ENCODE measurements at places on chromosomes 2 and 18.

DNA sequence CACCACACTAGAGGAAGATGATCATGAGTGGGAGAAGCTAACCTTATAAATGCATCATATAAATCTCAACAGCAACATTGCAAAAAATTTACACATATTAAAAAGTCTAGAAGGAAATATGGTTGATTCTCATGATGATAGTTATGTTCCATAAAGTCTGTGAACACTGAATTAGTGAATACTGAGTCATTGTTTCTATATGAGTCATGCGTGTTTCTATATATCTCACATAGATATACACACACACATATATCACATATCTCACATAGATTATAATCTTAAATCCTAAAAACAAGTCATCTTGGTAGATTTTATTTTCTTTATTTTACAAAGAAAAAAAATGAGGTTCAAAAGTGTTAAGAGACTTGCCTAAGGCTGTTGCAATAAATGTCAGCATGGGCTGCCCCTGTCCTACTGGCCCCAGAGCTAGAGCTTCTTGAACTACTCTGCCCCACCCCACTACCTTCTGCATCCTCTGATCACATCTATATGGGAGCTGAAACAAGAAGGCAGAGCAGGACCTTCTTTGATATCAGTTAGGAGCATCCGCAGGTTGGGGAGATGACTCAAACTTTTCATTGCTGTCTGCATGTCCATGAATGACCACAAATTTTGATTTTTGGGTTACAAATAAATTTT lies 81.8 kb upstream of the ADAM23 start:
- no peak for DNase-seq

DNA sequence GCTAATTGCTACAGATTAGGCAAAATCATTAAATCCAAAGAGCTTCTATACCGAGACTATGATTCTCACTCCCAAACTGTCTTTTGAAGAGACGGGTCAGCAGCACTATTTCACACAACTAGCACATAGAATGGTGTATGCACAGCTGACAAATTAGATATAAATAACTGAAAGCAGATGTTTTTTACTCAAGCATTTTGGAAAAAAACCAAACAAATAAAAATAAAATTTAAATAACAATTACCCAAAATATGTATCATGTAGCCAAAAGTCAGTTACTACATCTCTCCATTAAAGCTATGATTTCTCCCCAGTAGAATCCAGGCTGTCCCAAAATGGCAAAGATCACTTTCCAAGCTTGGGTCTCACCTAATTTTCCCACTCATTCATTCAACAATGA lies 107.9 kb downstream of the TMEM163 start:
- no peak for DNase-seq

DNA sequence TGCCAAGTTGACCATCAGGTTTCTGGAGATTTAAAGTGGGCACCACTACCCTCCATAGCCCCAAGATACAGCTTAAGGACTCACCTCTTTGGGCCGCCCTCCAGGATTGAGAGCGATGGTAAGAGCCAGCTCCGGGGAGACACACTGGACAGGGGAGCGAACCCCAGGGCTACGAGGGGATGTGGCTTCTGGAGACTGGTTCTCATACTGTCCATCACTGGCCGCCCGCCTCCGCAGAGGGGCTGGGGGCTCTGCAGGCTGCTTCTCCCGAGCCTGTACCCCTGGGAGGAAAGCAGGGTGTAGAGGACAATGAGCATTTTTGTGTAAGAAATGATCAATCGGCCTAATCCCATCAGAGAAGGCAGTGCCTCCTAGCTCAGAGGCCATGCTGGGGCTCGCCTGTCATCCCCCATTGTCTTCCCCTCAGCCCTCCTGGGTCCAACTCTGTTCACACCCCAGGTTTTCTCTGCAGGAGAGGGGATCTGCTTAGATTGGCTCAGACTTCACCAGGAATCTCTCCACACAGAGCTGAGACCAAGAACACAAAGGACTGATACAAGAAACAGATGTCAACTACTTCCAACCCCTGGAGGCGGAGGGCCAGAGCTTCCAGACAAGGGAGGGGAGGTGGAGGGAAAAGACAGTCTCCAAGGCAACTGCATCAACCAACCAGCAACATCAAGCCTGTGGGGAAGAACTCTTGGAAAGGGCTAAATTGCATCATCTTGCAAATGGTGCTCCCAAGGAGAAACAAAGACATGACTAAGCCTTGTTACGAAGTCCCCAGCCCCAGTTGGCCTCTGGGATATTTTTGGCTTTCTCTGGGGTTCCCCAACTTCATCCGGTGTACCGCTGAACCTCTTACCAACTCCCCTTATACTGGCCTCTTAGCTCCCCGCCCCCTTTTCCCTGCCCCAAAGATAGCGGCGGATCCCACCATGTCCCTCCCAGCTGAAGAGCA lies 166.6 kb downstream of the TNS1 start:
- no peak for DNase-seq

GRCh38 chr2:170885130-170885791 lies 43.8 kb upstream of the GORASP2 start:
- no peak for DNase-seq

DNA sequence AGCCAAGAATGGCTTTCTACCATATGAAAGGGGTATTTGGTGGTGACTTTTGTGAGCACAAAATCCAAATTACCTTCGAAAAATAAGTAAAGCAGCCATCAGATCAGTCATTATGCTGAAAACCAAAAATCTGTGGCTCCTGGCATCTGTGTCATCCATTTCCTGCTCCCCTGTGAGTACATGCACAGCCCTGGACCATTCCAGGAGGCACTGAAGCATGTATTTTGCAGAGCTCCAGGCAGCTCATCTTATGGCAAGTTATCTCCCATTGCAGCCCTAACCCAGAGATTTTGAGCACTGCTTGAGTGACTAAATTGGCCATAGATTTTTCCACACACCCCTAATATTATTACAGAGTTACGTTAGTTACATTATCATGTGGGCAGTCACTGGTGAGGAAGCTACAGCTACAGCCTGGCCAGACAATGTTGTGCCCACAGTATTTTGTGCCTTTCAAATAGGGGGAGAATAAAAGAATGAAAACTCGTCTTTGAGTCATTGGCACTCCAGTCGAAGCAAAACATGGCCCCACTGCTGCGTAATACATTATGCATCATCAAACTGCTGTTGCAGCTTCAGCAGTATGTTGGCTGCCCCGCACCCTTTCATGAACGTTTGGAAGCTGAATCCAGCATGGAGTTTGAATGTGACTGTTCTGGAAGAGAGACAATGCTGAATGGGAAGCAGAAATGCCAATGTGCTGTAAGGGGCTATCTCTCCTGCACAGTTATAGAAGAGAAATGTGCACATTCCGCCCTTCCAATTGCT lies 702.2 kb downstream of the RNF144A start:
- no peak for DNase-seq

- DNase-seq: no peak
These were observed 76.4 kb downstream of the LIPG start for GRCh38 chr18:49638209-49638785.
